ENCODE measurements at places on chromosomes 13 and 19.

DNA sequence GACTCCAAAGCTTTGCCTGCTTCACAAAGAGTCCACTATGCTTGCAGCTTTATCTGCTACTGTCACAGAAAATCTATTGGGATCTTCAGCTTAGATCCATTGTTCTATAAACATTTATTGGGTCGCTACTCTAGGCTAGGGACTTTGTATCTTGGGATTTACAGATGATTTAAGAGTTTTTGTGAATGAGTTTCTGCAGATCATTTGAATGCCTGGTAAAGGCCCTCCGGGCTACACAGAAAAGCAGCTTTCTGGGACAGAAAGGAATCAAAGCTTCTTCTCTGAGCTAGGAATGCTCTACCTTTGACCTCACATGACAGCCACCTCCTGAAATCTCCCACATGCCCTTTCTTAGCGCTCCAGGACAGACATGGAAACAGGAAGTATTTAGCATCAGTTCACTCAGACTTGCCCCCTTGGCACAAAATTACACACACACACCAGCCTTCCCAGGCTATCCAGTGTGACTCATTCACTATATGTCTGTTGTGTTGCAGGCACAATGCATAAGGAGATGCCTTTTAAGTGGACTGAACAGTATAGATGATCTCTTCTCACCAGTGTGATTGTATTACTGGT, 492.4 kb downstream of the DACH1 start:
- DNase-seq: no peak

- DNase-seq: no peak
These were observed 135.0 kb downstream of the URI1 start for GRCh38 chr19:30076751-30077670.

GRCh38 chr19:5165697-5166019, 175.0 kb downstream of the PTPRS start:
- DNase-seq: no peak

GRCh38 chr13:23934520-23934919, 37.2 kb upstream of the C1QTNF9B start:
- DNase-seq: no peak

- no peak for DNase-seq
These were observed 563.5 kb upstream of the SLITRK1 start for GRCh38 chr13:84445776-84446175.

DNA sequence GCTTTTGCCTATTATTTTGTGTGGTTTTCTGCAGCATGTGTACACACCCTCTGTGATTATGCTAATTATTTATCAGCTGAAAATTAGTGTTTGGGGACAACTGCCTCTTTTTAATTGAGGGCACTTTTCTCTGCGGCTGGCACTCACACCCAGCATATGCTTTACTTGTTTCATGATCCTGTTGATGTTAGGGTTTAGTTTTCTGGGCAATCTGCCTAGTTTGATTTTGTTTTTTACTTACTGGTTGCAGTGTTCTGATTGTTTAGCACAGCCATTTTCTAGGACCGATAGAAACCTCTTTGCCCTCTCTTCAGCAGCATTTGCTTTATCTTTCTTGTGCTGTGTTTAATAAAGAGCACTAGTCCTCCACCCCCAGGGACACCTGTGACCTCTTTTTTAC, 161.6 kb downstream of the PAN3 start:
- no peak for DNase-seq

GRCh38 chr19:49210108-49210900, 52.7 kb downstream of the TRPM4 start:
- no peak for DNase-seq

GRCh38 chr19:1672769-1673644, 20.6 kb upstream of the TCF3 start:
- no peak for DNase-seq

GRCh38 chr13:95368998-95369397, 67.7 kb upstream of the ABCC4 start:
- no peak for DNase-seq

GRCh38 chr13:76385586-76385985, 500.6 kb downstream of the KCTD12 start:
- DNase-seq: no peak

- no peak for DNase-seq
These were observed 56.0 kb upstream of the ARGLU1 start for GRCh38 chr13:106623799-106624460.

DNA sequence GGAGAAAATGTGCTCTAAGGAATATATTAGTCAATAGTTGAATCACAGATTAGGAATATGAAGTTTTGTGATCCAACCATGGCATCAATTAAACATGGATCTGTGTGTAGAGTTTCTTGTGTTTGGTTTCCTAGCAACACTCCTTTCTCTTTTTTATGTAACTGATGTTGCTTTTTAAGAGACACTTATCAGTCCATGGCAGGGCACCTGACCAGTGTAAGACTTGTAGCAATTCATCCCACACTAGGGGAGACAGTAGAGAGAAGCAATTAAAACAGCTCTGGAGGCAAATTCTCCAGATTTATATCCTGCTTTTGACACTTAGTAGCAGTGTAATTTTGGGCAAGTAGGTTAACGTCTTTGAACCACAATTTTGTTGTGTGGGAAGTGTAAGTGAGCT, 1229.0 kb downstream of the PCDH9 start:
- DNase-seq: no peak
